ENCODE measurements at places on chromosomes 12 and 14.

GRCh38 chr14:24404814-24405213 is 6.0 kb downstream of the NYNRIN start:
- DNase-seq, result no peak

DNA sequence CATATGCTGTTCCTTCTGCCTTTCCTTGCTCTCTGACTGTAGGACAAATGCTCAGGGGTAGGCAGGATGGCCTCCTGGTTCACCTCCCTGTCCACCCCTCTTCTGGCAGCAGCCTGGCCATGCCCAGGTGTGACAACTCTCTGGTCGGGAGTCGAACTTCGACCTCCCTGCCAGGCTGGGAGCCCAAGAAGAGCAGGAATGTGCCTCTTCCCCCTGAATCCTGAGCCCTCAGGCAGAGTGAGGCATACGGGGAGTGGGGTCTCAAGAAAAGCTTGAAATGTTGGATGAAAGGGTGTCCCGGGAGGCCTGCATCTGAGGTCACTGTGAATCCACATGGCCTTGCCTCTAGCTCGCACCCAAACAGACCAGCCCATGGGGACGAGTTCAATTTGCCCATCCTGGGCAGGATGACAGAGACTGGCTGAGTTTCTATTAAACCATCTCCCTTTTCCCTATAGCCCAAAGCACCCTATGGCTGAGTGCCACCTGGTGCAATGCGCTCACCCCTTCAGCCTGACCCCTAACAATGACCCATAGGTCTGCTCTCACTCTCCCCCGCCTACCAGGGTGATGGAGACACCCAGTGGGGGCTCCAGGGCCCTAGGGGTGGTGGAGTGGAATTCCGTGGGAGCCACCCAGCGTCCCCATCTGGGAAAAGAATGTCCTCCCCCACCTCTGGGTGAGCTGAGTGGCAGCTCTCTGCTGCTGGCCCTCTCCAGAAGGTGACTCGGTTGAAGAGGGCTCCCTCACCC is 52.9 kb upstream of the DIO3 start:
- no peak for DNase-seq

- DNase-seq, result no peak
These were observed 56.6 kb downstream of the GPATCH2L start for GRCh38 chr14:76208340-76208739.

GRCh38 chr12:132477017-132477702 is 12.8 kb upstream of the FBRSL1 start:
- no peak for DNase-seq

DNA sequence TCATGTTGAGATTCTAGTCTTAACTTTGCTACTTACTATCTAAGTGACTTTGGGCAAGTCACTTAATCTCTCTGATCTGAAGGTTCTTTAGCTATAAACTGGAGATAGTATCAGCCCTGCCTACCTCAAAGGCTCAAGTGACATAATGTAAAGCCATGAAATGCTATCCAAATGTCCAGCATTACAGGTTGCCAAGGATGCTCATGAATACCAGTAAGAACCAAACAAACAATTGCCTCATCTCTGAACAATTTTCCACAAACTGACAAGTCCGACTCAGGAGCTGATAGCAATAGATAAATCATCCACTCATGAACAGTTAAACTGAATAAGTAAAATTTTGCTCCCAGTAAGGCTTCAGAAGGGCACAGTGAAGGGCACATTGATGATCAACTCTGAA is 51.5 kb downstream of the LMNTD1 start:
- no peak for DNase-seq

- DNase-seq, result peak; percentile 24
These were observed 39.1 kb downstream of the CORO1C start for GRCh38 chr12:108691998-108692808.

DNA sequence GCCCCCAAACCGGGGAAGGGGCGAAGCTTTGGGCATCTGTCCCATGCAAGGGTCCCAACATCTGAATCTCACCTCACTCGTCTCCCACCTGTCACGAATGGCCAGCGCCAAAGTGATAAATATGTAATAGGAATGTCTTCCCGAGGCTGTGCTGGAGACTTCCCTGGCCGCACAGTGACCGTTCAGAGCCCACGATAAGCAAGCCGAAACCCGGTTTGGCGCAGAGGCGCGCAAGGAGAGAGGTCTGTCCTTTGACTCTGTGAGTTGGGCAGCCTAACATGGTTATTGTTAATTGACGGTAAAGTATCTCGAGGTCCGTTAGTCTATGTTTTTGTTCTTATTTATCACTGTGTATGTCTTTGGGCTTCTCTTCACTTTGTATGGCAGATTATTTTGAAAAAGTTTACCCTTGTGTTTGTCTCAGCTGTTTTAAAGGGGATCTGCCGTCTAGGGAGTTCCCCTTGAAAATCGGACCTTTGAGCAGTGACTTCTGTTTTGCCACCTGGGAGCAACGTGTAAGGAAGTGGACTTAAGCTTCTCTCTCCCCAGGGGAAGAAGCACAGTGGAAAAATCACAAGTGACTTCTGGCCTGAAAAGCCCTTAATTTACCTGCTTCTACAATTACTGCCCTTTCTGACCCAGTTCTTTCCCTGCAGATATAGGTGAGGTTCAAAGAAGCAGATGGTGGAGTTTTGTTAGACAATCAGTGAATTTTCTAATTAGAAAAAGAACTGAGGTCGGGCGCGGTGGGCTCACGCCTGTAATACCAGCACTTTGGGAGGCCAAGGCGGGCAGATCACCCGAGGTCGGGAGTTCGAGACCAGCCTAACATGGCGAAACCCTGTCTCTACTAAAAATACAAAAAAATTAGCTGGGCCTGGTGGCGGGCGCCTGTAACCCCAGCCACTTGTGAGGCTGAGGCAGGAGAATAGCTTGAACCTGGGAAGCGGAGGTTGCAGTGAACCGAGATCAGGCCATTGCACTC is 1.1 kb upstream of the TM9SF1 start:
- DNase-seq, result peak; percentile 26

- no peak for DNase-seq
These were observed 59.4 kb upstream of the TUNAR start for GRCh38 chr14:95817271-95817670.

GRCh38 chr12:120394483-120395367 is 25.8 kb upstream of the MSI1 start:
- no peak for DNase-seq

- no peak for DNase-seq
These were observed 202.1 kb downstream of the SEC23A start for GRCh38 chr14:38900887-38901286.

DNA sequence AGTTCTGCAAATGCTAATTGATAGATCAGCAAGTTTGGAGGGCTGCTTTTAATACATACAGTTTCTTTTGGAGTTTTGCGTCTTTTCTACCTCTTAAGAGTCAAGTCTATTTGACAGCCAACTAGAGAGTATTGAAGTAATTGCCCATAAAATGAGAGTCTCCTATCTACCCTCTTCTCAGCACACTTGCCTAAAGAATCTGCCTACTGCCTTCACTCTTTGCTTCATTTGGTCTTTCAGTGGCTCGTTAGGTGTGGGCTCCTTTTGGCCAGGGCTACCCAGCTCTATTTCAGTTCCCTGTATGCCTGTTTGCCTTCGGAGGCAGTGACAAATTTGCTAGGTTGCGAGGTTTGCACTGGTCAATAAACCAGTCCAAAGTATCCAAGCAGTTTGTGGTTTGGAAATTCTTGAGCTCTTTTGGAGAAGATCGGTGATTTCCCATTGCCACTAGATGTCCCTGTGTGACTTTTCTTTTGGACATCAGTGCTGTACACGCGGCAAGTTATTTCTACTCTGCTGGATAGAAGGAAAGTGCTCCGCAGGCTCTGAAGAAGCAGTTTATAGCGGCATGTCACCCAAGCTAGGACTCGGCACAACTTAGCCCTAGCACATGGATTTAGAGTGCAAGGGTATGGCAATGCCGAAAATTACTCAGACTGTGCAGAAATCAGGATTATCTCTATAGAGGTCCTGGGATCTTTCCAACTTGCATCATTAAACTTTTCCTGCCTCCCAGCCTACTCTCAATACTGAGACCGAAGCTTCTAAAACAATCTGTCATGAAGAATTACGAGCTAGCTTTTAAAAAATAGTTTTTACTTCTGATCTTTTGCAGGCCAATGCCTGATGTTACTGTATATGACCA is 38.6 kb downstream of the MGST1 start:
- peak; percentile 73 for DNase-seq

DNA sequence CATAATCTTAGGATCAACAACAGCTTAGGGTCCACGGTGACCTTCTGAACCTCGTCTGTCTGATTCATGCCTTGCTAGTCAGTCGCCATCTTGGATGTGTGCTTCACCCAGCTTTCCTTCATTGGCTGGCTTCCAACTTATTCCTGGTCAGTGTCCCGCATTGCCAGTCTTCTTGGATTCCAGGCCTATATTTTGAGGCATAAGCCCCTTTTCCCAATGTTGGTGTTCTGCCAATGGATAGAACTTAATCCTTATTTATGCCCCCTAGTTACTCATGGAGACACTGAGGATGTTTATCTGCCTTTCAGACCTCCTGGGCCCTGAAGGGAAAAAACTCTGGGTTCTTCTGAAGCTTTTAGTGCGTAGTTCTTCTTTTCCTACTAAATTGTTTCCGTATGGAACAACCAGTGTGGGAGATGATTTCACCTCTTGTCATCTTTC is 5.8 kb downstream of the JDP2 start:
- no peak for DNase-seq
